ENCODE measurements at places on chromosomes 6 and 20.

DNA sequence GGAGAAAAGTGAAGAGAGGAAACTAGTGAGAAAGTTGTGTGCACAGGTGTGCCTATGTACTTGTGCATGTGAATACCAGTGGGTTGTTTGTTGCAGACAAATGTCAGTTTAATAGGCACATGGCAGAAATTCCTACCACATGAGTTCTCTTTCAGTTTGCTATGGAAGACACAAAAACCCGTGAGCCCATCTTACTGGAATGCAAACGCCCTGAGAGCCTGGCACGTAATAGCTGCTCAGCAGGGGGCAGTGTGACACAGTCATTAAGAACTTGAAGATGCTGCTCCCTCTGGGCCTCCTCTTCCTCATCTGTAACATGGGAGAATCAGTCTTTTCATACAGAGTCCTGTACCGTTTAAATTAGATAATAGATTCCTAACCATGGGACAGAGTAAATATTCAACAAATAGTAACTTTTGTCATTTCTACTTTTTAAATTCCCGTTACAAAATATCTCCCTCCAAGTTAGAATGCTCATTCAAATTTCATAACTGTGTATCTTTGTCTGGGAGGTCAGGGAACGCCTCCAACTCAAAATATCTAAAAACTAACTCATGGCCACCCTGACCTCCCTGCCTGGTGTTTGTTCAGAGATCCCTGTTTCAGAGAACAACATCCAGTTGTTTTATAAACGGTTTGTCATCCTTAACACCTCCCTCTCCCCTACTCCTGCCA lies 802.9 kb downstream of the MAFB start:
- H3K4me3 ChIP-seq = no peak overlapping the region
- no peaks in the 10 kb centered on the region for H3K36me3 ChIP-seq
- H3K27ac ChIP-seq = no peak overlapping the region
- no peaks in the 10 kb centered on the region for H3K27me3 ChIP-seq

DNA sequence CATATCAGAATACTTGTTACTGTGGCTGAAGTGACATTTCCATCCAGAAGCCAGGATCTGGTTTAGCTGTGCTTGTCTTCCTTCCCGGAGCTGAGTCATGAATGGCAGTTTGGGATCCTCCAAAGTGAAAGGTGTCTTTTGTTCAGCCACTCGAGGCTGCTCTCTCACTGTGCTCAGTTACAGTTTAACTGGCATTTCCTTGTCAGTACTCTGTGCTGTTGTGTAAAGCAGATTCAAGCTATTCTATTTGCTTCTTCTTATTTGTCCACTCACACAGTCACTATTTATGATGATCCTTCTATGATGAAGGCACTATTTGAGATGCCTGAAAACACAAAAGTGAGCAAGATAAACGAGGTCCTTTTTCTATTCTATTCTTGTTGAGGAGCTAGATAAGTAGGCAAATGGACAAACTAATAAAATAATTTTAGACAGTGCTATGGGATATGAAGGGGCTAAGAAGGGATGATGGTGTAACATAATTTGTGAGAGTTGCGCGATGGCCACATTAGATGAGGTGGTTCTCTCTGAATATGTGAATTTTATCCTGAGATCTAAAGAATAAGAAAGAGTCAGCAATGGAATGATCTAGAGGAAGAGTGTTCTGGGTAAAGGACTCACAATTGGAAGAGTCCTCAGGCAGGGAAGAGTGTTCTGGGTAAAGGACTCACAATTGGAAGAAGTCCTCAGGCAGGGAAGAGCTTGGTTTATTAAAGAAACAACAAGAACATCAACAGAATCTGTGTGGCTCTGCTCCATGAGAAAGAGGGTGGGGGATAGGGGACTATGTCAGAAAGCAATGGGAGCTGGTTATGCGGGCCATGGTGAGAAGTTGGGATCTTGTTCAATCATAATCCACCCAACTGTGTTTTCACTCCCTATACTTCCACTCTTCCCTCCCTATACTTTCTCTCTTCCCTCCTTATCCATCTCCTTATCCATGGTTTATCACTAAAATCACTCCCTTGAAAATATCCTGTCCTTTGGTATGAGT lies 40.1 kb downstream of the CYP24A1 start:
- no peak for DNase-seq
- no peak overlapping the region for H3K27ac ChIP-seq
- peaks cover 3% of the 10 kb centered on the region for H3K4me1 ChIP-seq
- no peaks in the 10 kb centered on the region for H3K36me3 ChIP-seq

GRCh38 chr20:61385296-61385695 lies 133.2 kb downstream of the CDH4 start:
- peaks cover 8% of the 10 kb centered on the region for H3K27me3 ChIP-seq
- no peaks in the 10 kb centered on the region for H3K36me3 ChIP-seq
- DNase-seq = no peak
- no peak overlapping the region for H3K4me3 ChIP-seq
- H3K4me1 ChIP-seq = peaks cover 6% of the 10 kb centered on the region

DNA sequence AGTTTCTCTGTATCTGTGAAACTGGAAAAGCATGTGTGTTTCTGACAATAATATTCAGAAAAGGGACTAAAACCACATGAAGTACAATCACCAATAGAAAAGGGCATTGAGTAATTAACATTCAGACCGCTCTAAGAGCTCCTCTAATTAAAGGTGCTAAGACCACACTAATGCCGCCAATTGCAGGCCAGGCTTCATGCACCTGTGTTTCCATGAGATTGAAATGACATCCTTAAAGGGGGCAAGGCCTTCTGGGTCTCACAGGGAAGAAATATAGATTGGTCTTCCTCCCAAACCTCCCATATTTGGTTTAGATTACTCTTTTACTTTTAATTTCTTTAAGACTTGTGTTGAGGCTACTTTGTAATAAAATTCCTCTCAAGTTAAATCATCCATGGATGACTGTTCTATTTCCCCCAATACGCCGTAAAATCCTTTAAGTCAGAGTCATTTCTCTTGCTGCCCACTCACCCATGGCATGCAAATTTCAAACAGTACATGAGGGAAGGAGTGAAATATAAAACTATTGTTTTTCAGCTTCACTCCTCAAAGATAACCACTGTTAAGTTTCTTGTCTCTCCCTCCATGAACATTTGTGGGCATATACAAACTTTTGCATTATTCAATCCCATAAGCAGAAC lies 110.6 kb downstream of the UBE3D start:
- H3K27ac ChIP-seq = no peak overlapping the region
- peaks cover 26% of the 10 kb centered on the region for H3K4me1 ChIP-seq
- peaks cover 11% of the 10 kb centered on the region for H3K36me3 ChIP-seq
- DNase-seq = no peak
- H3K4me3 ChIP-seq = no peak overlapping the region

Data from mesothelial cell of epicardium (in vitro differentiated cells).